ENCODE measurements at places on chromosomes 7 and 10.

- H3K27me3 ChIP-seq: no peaks in the 10 kb centered on the region
- H3K4me1 ChIP-seq: no peaks in the 10 kb centered on the region
- peak; percentile 53 for DNase-seq
- H3K27ac ChIP-seq: peak overlapping the region; percentile 58
- no peak overlapping the region for H3K4me3 ChIP-seq
Measured at GRCh38 chr7:51256209-51256781, 60.3 kb downstream of the COBL start.

DNA sequence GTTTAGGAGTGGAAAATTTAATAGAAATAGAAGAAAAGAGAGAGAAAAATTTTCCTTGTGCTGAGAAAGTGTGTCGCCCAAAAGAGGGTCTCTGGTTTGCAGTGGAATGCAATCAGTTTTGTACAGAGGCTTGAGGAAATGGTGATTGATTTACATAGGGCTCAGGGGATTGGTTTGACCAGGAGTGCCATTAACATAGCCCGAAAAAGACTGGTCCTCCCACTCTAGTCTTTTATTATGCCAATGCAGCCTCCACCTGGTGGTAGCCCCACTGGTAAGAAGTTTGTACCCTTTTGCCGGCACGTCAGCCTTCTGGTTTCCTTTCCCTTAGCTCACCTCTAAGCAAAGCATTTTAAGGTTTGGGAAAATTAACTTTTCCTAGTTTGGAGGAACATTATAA is 885.3 kb downstream of the XPNPEP1 start:
- H3K4me1 ChIP-seq: no peaks in the 10 kb centered on the region
- H3K27me3 ChIP-seq: no peaks in the 10 kb centered on the region
- no peak overlapping the region for H3K4me3 ChIP-seq

GRCh38 chr7:157667261-157667660 is 330.5 kb downstream of the DNAJB6 start:
- H3K27me3 ChIP-seq: no peaks in the 10 kb centered on the region
- no peak overlapping the region for H3K27ac ChIP-seq
- H3K36me3 ChIP-seq: no peaks in the 10 kb centered on the region

GRCh38 chr7:45894665-45895062 is 6.4 kb downstream of the IGFBP1 start:
- no peaks in the 10 kb centered on the region for H3K4me1 ChIP-seq
- DNase-seq: no peak
- no peak overlapping the region for H3K4me3 ChIP-seq
- no peak overlapping the region for H3K27ac ChIP-seq

- DNase-seq: no peak
- peak overlapping the region; percentile 67 for H3K4me3 ChIP-seq
- no peaks in the 10 kb centered on the region for H3K4me1 ChIP-seq
- peak overlapping the region; percentile 94 for H3K27ac ChIP-seq
Measured at GRCh38 chr10:130111852-130112180, 1.2 kb upstream of the C10orf143 start.

- H3K27ac ChIP-seq: peak overlapping the region; percentile 36
- H3K27me3 ChIP-seq: no peaks in the 10 kb centered on the region
- H3K4me3 ChIP-seq: no peak overlapping the region
Measured at GRCh38 chr7:46568420-46569132, 647.5 kb upstream of the IGFBP3 start.

GRCh38 chr10:119177708-119178371 is 772 bp downstream of the PRDX3 start:
- H3K4me1 ChIP-seq: peaks cover 21% of the 10 kb centered on the region
- H3K36me3 ChIP-seq: peaks cover 30% of the 10 kb centered on the region
- peak overlapping the region; percentile 91 for H3K4me3 ChIP-seq
